ENCODE measurements at places on chromosomes 6 and 20.
A peak's percentile ranks its signal among the peaks of the same experiment; 100 is the strongest.

GRCh38 chr6:99066044-99066443, 118.3 kb upstream of the FBXL4 start:
- no peaks in the 10 kb centered on the region for H3K36me3 ChIP-seq
- H3K4me3 ChIP-seq: no peak overlapping the region
- no peaks in the 10 kb centered on the region for H3K4me1 ChIP-seq
- no peak for DNase-seq

- peak; percentile 24 for DNase-seq
- no peak overlapping the region for H3K27ac ChIP-seq
- no peaks in the 10 kb centered on the region for H3K27me3 ChIP-seq
Observed at GRCh38 chr20:22807646-22808244, 223.4 kb upstream of the FOXA2 start.

DNA sequence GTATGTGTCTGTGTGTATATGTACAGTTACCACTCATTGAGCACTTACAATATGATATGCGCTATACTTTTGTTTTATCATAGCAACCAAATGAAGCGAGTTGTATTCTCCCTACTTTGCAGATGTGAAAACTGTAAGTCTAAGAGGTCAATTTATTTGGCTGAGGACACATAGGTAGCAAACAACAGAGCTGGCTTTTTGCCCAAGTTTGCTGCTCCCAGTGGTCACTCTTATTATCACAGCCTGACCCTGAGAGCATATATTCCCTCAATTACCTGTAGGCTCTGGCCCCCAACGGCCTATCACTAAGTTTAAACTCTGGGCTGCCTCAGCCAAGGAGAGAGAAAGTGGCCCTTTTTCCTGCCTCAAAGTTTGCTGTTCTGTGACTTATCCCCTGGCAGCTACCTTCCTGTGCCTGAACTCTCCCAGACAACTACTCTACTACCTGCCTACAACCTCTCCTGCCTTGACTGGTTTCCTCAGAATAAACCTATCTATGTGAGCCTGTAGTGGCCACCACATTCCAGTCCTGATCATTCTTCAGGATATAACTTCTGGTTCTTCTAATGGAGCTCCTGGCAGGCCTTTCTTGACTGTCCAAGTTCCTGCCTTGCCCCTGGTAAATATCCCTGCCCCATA, 221.8 kb downstream of the FRK start:
- no peaks in the 10 kb centered on the region for H3K4me1 ChIP-seq
- no peaks in the 10 kb centered on the region for H3K27me3 ChIP-seq
- DNase-seq: peak; percentile 89

DNA sequence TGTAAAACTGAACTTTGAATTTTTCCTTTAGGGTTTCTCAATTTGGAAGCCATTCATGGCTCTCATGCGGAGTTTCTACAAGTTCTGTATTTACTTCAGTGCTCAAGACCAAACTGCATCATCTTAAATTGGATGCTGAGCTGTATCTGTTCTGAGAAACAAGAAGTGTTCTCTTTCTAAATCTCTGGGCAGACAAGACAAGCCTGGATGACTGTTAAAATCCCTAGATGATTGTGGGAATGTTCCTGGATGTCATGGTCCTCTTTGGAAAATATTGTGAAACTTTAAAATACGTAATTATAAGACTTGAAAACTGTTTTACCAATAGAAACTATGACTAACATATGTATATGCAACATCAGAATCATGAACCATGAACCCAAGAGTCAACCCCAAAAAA, 6.2 kb upstream of the GCM1 start:
- no peaks in the 10 kb centered on the region for H3K36me3 ChIP-seq
- H3K27ac ChIP-seq: no peak overlapping the region

- peaks cover 33% of the 10 kb centered on the region for H3K27me3 ChIP-seq
- no peaks in the 10 kb centered on the region for H3K4me1 ChIP-seq
- H3K27ac ChIP-seq: peak overlapping the region; percentile 76
- H3K36me3 ChIP-seq: no peaks in the 10 kb centered on the region
Observed at GRCh38 chr6:107819964-107820337, 4.2 kb downstream of the SCML4 start.

GRCh38 chr6:72084992-72085569, 198.7 kb downstream of the RIMS1 start:
- no peaks in the 10 kb centered on the region for H3K27me3 ChIP-seq
- H3K4me1 ChIP-seq: no peaks in the 10 kb centered on the region
- DNase-seq: no peak
- no peak overlapping the region for H3K4me3 ChIP-seq
- no peaks in the 10 kb centered on the region for H3K36me3 ChIP-seq

DNA sequence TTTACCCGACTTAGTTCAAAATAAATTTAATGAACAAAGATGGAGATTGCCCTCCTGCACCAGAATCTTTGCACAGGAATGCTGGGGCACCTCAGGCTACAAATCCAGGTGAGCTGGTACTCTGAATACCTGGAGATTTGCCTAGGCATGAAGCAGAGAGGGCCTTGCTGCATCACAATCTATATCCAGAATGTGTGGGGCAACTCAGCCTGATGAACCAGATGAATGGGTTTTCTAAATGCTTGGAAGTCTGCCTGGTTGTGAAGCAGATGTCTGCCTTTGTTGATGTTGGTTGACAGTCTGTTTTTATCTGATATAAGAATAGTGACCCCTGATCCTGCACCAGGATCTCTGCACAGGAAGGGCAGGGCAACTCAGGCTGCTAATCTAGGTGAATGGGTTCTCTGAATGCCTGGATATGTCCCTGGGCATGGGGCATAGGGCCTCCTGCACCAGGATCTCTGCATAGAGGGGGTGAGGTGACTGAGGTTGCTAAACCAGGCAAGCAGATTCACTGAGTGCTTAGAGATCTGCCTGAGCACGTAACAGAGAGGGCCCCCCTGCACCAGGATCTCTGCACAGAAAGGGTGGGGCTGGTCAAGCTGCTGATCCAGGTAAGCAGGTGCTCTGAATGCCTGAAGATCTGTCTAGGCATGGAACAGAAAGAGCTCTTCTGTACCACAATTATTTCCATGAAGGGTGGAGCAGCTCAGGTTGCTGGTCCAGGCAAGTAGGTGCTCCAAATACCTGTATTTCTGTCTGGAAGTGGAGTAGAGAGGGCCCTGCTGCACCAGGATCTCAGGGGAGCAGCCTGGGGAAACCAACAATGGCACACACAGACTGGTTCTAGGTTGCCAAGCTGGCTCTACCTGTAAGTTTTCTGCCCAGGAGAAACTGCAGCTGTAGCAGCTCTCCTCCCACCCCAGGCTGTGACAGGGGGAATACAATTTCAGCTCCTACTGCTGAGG, 437.5 kb downstream of the MMUT start:
- no peaks in the 10 kb centered on the region for H3K4me1 ChIP-seq
- H3K27ac ChIP-seq: no peak overlapping the region
- no peaks in the 10 kb centered on the region for H3K27me3 ChIP-seq
- H3K36me3 ChIP-seq: no peaks in the 10 kb centered on the region

DNA sequence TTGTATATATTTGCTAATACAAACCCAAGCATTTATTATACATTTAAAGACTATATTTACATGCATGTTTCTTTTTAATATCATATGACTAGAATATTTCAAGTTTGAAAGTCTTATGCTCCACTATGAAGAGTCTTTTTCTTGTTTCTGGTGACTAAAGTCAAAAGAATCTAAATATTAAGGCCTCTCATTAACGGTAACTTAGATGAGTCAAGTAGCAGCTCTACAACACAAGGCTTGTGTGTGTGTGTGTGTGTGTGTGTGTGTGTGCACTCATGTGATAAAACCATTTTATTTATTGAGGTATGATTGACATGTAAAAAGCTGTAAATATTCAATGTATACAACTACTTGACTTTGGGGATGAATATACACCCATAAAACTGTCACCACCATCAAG, 275.6 kb downstream of the TFAP2B start:
- no peak for DNase-seq
- no peak overlapping the region for H3K4me3 ChIP-seq
- H3K27me3 ChIP-seq: peaks cover 6% of the 10 kb centered on the region
- H3K4me1 ChIP-seq: no peaks in the 10 kb centered on the region
- no peaks in the 10 kb centered on the region for H3K36me3 ChIP-seq
- no peak overlapping the region for H3K27ac ChIP-seq

GRCh38 chr20:49578436-49578835, 10.5 kb upstream of the PTGIS start:
- no peaks in the 10 kb centered on the region for H3K36me3 ChIP-seq
- peak; percentile 32 for DNase-seq
- H3K4me3 ChIP-seq: no peak overlapping the region
- H3K4me1 ChIP-seq: peaks cover 2% of the 10 kb centered on the region

DNA sequence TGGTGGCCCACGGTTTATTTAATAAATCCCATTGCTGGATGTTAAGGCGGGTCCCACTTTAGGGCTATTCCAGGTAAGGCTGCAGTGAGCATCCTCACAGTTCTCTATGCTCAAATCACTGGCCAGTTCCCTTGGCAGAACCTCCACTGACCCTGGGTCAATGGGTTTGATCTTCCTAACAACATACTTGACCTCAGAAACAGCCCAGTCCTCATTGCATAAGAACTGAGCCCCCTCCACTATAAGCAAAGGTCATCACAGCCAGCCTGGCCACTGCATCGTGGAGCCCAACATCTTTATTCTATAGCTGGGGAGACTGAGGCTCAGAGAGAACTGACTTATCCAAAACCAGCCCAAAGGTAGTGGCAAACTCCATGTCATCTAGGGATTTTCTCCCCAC, 4.3 kb upstream of the BPIFB1 start:
- no peaks in the 10 kb centered on the region for H3K27me3 ChIP-seq
- no peaks in the 10 kb centered on the region for H3K4me1 ChIP-seq

DNA sequence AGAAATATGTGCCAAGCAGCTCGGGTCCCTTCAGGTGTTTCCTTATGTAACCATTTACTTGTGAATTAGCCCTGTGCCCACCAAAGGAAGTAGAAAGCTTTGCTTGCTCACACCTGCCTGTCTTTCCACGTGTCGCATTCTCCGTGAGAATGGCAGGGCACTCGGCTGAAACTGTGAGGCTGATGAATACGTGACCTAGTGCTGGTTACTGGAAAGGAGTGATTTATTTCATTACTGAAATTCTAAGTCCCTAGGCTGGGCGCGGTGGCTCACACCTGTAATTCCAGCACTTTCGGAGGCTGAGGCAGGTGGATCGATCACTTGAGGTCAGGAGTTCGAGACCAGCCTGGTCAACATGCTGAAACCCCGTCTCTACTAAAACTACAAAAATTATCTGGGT, 45.9 kb upstream of the TULP1 start:
- H3K27ac ChIP-seq: no peak overlapping the region
- H3K4me3 ChIP-seq: no peak overlapping the region
- no peak for DNase-seq
- no peaks in the 10 kb centered on the region for H3K27me3 ChIP-seq

DNA sequence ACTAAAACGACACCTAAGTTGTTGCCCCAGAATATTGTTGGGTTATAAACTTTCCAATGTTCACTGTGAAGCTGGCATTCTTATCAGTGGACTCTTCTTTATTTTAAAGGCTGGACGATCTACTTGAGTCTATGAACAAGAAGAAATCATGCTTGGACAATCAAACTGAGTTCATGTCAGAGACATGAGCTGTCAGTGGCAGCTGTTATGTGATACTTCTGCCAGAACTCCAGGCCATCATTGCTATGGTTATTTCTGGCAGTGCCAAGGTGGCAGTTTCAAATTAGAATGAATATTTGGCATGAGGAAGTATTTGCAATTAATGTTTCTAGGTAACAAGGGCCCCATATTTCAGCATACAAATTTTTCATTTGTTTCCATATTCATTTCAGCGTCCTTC, 417.3 kb downstream of the LMBRD1 start:
- no peaks in the 10 kb centered on the region for H3K4me1 ChIP-seq
- peaks cover 94% of the 10 kb centered on the region for H3K27me3 ChIP-seq
- H3K4me3 ChIP-seq: no peak overlapping the region
- H3K36me3 ChIP-seq: no peaks in the 10 kb centered on the region
- H3K27ac ChIP-seq: no peak overlapping the region

DNA sequence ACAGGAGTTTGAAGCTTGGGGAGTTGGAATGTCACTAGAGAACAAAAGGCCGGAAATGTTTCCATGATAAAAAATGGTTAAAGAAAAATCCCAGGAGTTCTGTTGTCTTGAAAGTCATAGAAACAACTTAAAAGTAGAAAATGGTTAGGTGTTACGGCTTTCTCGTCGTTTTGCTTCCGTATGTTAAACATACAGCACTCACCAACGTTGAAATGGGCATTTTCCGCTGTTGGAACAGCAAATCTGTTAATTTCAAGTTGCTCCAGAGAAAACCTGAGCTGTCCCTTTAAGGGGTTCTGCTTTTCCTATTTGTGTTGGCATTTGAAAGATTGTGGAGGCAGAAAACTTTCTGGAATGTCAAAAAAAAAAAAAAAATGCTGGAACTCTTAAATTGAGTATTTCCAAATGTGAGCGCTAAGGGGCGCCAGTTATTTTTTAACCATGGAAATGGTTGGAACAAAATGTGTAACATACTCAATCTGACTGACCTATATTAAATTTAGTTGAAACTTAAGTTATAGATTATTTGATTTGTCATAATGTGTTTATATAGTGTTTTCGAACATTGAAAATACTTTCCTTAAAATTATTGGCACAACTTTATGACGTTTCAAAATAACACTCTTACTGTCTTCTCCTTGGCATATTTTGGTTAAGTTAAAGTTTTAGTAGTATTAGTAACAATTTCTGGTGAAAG, 2.2 kb downstream of the QKI start:
- peaks cover 4% of the 10 kb centered on the region for H3K4me1 ChIP-seq
- peak overlapping the region; percentile 93 for H3K4me3 ChIP-seq
- H3K36me3 ChIP-seq: no peaks in the 10 kb centered on the region
- peak overlapping the region; percentile 92 for H3K27ac ChIP-seq
- no peaks in the 10 kb centered on the region for H3K27me3 ChIP-seq

GRCh38 chr6:16836144-16836981, 75.1 kb upstream of the ATXN1 start:
- no peaks in the 10 kb centered on the region for H3K36me3 ChIP-seq
- no peak overlapping the region for H3K27ac ChIP-seq
- H3K4me3 ChIP-seq: no peak overlapping the region
- no peaks in the 10 kb centered on the region for H3K27me3 ChIP-seq
- H3K4me1 ChIP-seq: no peaks in the 10 kb centered on the region

- no peak overlapping the region for H3K4me3 ChIP-seq
- peak overlapping the region; percentile 87 for H3K27ac ChIP-seq
- peaks cover 6% of the 10 kb centered on the region for H3K4me1 ChIP-seq
- H3K36me3 ChIP-seq: no peaks in the 10 kb centered on the region
- H3K27me3 ChIP-seq: peaks cover 14% of the 10 kb centered on the region
- DNase-seq: peak; percentile 91
Observed at GRCh38 chr6:44662461-44663121, 275.1 kb downstream of the CDC5L start.

- H3K36me3 ChIP-seq: no peaks in the 10 kb centered on the region
- H3K27ac ChIP-seq: no peak overlapping the region
- no peaks in the 10 kb centered on the region for H3K27me3 ChIP-seq
Observed at GRCh38 chr20:38870733-38871559, 55.3 kb upstream of the FAM83D start.

- no peak overlapping the region for H3K27ac ChIP-seq
- peaks cover 31% of the 10 kb centered on the region for H3K36me3 ChIP-seq
- no peak overlapping the region for H3K4me3 ChIP-seq
- H3K27me3 ChIP-seq: no peaks in the 10 kb centered on the region
Observed at GRCh38 chr6:145789443-145789842, 25.2 kb downstream of the FBXO30 start.

DNA sequence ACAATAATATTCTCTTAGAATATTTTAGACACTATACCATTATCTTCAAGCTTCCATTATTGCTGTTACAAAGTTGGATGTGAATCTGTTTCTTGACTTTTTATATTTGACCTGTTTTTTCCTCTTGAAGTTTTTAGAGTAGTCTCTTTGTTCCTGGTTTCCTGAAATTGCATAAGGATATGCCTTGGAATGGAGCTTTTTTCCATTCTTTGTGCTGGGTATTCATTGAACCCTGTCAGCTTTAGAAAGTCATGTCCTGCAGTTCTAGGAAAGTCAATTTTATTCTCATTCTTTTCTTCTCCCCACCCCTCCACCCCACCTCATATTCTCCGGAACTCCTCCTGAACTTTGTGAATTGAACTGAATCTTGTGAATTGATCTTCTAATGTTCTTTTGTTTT, 92.4 kb upstream of the FOXO3 start:
- no peak overlapping the region for H3K4me3 ChIP-seq
- H3K27me3 ChIP-seq: no peaks in the 10 kb centered on the region
- no peak for DNase-seq
- no peaks in the 10 kb centered on the region for H3K36me3 ChIP-seq
- peaks cover 5% of the 10 kb centered on the region for H3K4me1 ChIP-seq
